NCI-H2081 (cell line): ENCODE measurements at places on chromosomes 12 and 14.

- no peak for DNase-seq
Measured at GRCh38 chr12:42780671-42781070, 191.1 kb upstream of the PRICKLE1 start.

DNA sequence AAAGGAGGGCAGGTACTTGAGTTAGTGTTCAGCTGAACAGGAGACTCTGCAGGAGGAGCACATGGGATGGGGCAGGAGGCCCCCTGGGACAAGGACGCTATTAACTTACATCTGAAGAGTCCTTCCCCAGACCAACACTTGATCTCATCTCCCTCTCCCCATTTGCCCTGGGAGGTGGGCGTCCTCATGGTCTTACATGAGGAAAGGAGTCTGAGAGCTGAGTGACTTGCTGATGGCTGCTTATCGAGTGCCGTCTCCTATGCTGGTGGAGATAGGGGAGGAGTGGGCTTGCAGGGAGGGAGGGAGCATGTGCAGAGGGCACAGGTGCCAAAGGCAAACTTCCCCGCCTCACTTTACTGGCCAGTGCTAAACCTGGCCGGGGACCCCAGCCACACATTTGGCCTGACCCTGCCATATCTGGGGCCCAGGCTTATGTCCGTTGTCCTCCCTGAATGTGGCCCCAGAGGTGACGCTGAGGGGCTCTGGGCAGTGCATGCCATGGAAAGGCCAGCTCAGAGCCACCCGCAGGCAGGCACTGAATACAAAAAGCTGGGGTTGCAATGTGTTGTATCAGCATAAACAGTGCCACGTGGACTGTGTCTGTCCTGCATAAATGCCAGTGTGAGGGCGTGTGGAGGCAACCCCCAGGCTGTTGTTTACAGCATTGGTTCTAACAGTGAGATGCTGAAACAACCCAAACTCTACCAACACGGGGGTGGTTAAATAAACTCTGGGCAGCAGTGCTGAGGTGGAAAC, 29.4 kb downstream of the FAIM2 start:
- DNase-seq = no peak

DNA sequence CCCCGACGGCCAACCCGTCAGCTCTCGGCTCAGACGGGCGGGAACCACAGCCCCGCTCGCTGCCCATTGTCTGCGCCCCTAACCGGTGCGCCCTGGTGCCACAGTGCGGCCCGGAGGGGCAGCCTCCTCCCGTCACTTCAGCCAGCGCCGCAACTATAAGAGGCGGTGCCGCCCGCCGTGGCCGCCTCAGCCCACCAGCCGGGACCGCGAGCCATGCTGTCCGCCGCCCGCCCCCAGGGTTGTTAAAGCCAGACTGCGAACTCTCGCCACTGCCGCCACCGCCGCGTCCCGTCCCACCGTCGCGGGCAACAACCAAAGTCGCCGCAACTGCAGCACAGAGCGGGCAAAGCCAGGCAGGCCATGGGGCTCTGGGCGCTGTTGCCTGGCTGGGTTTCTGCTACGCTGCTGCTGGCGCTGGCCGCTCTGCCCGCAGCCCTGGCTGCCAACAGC, at the start of gene WNT1:
TSS of gene WNT1 (plus strand) at position 32 of the 450 bp plus-strand sequence. CDS start at position 361, 329 bp downstream.
- DNase-seq = no peak

GRCh38 chr14:80762641-80763228, 178.8 kb downstream of the CEP128 start:
- no peak for DNase-seq

DNA sequence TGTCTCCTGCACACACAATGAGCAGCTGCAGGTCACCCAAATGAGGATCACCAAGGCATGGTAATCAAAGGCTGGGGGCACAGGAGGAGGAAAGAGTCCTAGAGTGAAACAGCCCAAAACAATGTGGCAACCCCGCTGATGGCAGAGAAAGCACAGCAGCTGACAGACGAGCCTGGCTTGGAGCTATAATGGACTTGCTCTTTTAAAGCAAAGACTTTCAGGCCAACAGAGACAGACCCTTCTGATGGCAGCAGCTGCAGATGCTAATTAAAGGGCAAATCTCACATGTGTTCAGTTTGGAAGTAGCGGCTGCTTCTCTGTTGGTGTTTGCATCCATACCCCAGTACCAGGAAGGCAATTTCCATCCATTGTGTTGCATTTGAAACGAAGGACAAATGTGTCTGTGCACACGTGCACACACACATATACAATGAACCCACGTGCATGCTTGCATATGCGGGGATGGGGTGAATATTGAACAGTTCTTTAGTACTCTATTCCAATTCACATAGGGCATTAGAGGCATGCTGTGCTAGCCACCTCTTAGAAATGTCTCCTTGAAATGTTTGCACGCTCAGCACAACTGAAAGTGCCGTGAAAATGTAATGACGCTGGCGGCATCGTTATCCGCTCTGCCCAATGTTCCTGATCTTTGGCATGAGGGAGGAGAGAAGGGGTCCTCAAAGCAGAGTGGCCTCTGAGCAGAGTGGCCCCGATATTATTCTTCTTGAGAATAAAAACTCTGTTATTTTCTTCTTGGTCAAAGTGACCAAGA, 38.1 kb downstream of the CIT start:
- DNase-seq = no peak

GRCh38 chr12:98582093-98582492, 11.4 kb upstream of the SLC25A3 start:
- no peak for DNase-seq

DNA sequence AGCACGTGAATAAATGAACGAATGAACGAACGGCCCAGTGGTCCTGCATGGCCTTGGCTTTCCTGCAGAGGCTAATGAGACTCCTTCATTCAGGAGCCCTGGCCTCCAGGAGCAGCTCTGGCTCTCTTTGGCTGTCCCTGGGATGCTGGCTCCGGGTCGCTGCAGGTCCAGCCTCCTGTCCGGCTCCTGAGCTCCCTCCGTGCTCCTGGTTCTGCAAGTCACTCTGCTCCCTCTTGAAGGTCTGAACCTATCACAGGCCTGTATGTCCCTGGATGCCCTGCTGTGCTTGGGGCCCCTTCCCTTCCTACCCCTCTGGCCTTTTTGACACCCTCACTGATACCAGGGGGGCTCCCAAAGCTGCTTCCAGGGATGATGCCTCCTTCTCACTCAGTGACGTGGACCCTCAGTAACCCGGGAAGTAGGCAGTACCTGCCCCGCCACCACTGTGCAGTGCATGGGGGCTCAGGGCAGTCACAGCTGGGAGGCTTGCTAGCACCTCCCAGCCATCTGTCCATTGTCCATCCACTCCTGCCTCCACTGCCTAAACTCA, 133.7 kb upstream of the C14orf180 start:
- DNase-seq = no peak

GRCh38 chr12:117645473-117645872, 284.0 kb upstream of the NOS1 start:
- no peak for DNase-seq

DNA sequence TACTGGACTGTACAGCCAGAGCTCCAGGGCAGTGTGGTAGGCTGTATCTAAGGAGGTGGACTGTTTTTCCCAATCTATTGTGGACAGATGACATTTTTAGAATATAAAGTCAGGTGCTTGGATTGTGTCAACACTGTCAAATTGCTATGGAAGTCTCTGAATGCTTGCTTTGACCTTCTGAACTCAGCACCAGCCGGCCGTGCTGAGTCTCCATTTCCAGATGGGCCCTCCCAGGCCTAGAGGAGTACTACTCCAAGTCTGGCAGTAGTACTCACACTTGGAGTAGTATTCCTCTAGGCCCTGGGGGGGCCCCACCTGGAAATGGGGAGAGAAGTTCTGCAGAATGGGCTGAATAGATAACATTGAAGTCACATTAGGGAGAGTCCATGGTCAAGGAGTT, 16.2 kb upstream of the KCNK13 start:
- DNase-seq = no peak

GRCh38 chr14:77882098-77882497, 82.2 kb downstream of the ADCK1 start:
- DNase-seq = peak; percentile 84

DNA sequence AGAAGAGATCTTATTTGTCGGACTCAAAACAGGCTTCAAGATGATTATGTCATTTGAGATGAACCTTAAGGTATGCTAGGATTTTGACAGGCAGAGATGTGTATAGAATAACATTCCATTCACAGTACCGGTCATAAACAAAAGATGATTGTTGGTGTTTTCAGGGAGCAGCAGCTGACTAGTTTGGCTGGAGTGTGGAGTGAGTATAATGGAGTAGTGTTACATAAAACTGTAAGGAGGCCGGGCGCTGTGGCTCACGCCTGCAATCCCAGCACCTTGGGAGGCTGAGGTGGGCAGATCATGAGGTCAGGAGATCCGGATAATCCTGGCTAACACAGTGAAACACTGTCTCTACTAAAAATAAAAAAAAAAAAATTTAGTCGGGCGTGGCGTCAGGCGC, 23.9 kb downstream of the SERPINA10 start:
- DNase-seq = no peak

DNA sequence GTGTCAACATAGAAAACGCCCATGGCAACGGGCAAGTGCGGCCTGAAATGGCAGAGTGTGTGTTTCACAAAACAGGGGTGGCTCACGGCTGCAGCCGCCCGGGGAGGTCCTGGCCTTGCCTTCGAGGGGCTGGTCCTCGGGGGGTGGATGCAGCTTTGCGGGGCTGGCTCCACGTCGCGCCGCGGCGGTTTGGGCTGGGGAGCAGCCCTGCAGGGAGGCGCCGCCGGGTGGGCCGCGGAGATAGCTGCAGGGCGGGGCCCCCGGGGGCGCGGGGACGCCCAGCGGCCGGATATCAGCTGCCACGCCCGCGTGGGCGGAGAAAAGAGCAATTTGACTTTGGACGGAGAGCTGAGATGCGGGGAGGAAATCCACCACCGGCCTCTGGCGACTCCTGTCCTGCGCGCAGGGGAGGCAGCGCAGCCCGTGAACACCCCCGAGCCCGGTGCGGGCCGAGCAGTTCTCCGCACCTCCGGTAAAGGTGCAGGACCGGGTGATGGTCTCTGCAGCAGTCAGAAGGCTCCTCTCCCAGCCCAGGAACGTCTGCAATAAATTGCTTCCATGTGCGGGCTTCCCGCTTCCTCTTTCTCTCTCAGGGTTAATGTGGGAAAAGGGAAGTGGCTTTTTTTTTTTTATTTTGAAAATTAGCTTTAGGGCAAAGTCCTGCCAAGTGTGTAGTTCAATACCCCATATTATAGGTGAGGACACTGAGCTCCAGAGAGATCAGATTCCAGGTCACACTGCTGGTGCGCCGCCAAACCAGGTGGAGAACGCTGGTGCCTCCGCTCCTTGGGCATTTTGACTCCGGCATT, 110.5 kb downstream of the ARF6 start:
- DNase-seq = peak; percentile 65
